ENCODE measurements at places on chromosomes 4 and X.

- DNase-seq: no peak
Measured at GRCh38 chrX:69324851-69325250, 159.6 kb upstream of the PJA1 start.

DNA sequence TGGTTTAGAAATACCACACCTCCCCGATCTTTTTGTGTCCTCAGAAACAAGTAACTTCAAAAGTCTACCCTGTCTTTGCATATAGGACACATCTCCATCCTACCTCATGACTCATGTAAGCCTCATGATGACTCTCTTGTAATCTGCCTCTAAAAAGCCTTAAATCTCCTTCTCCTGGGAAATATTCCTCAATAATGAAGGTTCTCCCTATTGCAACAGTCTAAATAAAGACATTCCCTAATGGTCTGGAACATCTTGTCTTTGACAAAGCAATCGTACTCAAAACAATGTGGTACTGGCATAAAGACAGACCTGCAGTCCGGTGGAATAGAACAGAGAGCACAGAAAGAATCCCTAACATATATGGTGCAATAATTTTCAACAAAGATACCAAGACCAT, 257.7 kb downstream of the OPHN1 start:
- no peak for DNase-seq

DNA sequence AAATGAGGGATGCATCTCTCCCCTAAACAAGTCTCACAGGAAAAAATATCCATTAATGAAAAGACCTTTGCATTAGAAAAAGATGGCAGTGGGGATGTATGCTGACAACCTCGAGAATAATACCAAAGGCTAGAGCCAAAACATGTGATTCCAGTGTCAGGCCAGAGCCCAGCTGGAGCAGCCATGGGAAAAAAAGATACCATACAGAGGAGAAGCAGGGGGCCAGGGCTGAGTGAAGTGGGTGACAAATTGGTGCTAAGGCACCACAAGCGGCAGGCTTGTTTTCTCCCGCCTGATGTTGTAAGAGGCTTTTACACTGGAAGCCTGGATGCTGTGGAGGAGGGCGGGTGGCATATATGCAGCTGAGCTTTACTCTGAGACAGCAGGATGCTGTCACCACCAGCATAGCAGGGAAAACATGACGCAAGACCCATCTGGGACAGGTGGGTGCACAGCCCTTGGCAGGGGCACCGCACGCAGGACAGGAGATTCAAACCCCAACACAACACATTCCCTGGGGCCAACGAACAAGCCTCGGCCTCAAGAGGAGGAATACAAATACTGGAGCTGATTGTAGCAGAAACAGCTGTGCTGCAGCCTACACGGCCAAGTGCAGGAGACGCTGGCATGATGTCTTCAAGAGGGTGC, 91.9 kb downstream of the TSPAN5 start:
- DNase-seq: no peak

DNA sequence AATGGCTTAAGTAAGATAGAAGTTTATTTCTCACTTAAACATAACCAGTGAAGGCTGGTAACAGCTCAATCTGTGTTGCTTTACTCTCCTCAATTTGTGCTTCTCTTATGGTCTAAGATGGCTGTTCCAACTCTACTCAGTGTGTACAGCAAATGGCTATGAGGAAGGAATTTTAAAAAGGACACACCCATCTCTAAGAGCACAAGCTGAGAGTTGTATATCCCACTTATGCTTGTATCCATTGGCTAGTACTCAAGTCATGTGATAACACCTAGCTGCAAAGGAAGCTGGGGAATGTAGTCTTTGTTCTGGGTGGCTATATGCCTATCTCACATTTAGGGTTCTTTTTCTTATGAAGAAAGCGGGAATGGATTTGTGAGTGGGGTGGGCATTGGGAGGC, 63.3 kb downstream of the GPAT3 start:
- DNase-seq: no peak

GRCh38 chr4:2300431-2301224, 38.7 kb upstream of the MXD4 start:
- DNase-seq: no peak

- no peak for DNase-seq
Measured at GRCh38 chr4:118360106-118360505, 7.3 kb upstream of the PRSS12 start.

GRCh38 chr4:1248245-1249147, at the start of gene CTBP1:
Gene CTBP1, minus strand, starts transcription at chr4:1249130. Its CDS starts 7,799 bp downstream, at chr4:1241331.
- peak; percentile 85 for DNase-seq

DNA sequence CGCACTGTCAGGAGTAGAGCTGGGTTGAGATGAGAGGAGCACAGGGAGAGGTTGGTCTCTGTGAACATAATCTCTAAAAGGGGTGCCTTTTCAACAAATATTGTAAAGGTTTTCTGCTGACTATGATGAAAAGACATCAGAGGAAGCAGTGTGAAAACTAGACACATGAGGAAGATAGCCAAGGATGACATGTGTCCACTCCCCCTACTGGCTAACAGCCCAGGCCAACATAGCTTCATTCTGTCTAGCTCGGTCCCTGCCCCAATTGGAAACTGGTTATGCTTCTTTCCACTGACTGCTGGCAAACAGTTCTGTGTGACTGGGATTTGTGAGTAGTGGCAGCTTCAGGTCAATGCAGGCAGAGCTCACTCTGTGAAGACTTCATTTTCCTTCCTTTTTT, 115.4 kb upstream of the ESX1 start:
- DNase-seq: no peak

DNA sequence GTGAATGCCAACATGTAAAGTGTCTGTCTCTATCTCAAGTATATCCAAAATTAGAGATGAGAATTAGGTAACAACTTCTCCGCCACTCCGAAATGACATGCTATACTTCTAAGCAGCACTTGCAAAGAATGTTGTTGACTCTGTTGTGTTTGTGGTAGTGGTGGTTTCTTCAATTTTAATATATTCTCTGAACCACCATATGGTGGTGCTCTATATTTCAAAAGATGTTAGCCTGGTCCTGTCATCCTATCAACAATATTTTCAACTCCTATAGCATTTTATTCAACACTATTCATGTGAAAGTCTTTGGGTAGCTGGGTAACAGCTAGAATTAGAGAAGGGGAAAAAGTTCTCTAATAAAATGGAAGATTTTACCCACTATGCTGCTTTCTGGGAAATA, 1622.8 kb upstream of the IGFBP7 start:
- DNase-seq: no peak

DNA sequence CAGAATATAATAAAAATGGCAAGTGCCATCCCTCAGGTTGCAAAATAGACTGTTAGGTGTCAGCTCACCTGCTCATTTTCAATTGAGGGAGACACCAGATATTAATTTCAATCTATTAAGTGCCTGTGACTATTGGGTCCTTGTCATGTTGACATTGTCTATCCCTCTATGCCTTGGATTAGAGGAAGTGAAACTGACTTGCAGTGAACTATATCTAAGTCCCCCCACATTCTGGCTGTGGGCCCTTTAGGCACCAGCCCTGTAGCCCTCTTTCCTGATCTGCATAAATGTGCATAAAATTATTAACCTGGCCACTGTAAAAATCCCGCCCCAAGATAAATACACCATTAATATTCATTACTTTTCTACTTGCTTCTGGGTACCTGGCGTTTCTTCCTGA, 293.0 kb upstream of the CLNK start:
- DNase-seq: no peak

GRCh38 chrX:1535241-1536041, 1.5 kb downstream of the P2RY8 start:
- no peak for DNase-seq

DNA sequence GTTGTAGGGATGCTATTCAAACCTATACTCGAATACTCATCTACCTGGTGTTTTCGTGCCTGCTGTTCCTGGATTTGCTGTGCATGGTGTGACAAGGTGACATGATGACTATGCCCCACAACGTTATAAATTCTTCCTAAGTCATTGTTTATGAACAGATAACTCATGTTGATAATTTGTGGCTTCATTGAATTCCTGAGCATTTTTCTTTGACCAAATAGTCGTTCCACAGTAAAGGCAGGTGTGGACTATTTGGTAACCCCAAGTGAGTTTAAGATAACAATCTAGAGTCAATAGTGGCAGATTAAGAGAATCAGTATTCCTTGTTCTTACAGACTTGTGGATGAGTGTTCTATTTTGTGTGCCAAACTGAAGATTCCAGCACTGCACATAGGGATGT, 59.9 kb downstream of the SNX25 start:
- DNase-seq: no peak

GRCh38 chr4:175996206-175996605, 69.4 kb upstream of the WDR17 start:
- DNase-seq: no peak

DNA sequence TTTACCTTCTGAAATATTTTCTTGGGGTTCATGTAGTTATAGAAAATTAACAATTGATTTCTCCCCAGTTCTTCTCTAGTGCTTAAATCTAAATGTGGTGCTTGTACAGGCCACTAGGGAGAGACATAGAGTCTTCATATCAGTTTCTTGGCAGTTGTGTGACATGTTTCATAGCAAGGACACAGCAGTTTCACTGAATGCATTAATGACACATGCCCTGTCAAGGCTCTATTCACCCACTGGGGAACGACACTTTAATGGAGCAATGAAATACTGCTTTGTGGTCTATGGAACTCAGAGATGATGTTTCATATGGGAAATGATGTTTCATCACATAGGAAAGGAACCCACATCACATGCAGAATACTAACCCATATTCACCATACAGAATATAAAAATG, 2.8 kb downstream of the VEGFC start:
- no peak for DNase-seq

- DNase-seq: no peak
Measured at GRCh38 chrX:19086102-19086772, 36.0 kb downstream of the ADGRG2 start.

GRCh38 chrX:115535421-115535820, 25.6 kb upstream of the PLS3 start:
- no peak for DNase-seq

DNA sequence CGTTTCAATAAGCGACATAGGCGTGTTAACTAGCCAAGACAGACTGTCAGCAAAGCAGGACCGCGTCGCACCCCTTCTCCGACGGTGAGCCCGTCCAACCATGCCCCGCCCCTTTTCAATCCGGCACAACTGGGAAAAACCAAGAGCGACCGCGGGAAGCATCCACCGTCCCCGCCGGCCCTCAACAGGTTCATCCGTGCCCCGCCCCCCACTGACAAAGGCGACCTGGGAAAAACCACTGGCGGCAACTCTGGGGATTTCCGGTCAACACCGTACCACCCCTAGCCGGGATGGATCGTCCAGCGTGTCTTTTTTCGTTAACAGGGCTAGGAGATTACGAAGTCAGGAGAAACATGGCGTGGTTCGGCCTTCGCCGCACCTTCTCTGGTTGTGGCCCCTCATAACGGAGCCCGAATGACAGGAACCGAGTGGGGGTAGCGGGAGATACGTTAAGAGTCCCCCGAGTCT, 377 bp downstream of the TIMM17B start:
- no peak for DNase-seq

DNA sequence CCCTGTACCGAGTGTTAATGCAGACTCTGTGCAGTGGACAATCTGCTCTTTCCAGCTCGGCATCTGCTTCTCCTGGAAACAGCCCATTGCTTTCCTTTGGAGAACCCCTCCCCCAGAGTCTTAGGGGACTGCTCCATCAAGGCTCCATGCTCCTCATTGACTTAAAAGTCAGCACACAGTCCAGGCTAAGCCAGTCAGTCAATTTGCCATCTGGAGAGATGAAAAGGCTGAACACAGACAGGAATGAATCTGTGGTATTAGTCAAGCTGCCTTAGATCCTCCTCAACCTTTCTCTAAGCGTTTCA, 20.3 kb downstream of the ATP8A1 start:
- DNase-seq: no peak

DNA sequence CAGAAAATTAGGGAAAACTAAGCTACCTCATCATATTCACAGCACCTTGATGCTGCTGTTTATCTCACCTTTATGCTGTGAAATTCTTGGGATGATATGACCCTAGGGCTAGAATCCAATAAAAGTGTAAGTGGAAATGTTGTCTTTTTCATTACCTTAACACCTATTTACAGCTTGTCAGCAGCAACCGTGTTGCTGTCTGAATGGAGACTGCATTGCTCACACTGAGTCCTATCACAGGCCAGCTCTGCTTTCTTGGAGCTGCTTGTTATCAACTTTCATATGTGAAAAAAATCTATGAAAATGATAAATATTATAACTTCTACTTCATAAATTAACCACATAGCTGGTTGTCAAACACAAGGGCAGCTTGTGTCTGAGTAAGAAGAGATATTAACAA, 789.5 kb downstream of the TECRL start:
- DNase-seq: no peak

GRCh38 chr4:70895811-70896491, 6.2 kb upstream of the MOB1B start:
- DNase-seq: peak; percentile 9

DNA sequence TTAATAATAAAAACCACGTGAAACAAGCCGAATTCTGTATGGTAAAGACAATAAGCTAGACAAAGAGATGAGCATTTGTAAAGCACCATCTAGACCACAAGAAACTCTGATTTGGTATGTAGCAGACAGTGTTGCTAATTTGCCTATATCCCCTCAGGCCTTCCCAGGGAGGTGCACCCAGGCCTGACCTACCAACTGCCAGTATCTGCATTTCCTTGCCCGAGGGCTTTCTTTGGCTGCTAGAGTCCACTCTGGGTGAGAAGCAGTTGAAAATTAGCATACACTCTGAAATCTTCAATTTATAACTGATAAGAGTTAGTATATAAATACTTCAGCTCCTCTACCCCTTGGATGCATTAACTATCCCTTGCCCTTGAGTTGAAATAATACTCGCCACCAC, 37.4 kb upstream of the IL1RAPL1 start:
- DNase-seq: no peak

GRCh38 chr4:98976716-98977115, 18.8 kb upstream of the METAP1 start:
- DNase-seq: no peak

DNA sequence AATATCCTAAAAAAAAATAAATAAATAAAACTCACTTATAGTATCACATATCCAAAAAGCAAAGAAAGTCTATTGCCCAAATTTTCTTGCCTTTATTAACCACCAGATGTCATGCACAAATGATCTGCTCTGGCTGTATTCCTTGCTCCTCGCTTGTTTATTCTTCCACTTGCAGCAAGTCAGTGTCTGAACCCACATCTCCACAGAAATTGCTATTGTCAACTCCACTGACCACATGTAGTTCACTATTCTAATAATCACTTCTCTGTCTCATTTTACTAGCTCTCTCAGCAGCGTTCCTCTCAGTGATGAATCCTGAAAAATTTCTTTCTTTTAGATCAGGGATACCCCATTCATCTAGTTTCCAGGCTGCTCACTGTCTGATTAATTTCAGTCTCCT, 29.3 kb upstream of the CXXC4 start:
- no peak for DNase-seq

DNA sequence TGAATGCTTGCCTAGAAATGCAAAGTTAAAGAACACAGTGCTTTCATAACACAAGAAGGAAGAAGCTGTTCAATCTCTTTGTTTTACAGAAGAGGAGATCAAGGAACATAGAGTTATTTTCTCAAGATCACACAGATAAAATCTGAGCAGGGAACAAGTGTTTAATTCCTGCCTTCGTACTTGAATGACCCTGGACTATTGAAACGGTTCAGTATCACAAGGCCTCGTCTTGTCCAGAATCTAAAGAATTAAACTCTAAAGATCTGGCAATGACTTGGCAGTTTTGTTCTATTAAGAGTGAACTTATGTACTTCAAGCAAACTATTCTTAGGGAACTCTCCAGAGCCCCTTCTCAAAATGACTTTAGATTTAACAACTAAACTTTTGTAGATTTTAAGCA, 97.7 kb downstream of the ANXA5 start:
- DNase-seq: no peak
